ENCODE measurements at places on chromosomes 4 and X.

DNA sequence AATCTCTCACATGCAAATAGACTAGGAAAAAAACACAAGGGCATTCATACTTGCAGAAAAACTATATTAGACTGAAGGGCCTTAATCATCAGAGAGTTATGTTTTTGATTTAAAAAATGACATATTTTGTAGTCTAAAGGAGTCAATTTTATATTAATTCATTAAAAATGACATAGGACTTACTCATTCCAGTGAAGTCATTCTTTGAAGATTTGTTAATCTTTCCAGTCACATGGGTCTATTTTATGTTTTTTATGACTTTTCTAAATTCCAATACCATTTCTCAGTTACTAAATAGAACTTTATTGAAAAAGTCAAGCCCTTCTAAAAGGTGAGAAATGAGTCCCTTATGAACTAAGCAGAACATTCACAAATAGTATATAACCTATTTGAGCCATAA, 743.8 kb upstream of the INTU start:
- no peak for DNase-seq

GRCh38 chr4:153780876-153781275, 8.0 kb downstream of the SFRP2 start:
- no peak for DNase-seq

DNA sequence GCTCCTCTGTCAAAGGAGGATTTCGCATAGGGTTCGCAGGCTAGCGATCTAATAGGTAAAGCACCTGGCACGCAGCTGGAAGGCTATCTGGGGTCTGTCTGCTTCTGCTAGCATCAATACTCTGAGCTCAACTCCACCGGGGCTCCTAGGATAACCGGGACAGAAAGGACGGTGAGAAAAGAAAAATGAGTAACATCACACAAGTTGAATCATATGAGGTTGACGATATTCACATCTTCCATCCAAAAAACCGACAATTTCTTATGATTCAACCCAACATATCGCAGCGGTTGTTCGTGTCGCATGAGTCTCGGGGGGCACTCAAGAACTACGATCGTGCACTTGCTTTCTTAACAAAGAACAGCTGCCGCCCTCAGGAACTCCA, 1.8 kb downstream of the PROM1 start:
- no peak for DNase-seq

DNA sequence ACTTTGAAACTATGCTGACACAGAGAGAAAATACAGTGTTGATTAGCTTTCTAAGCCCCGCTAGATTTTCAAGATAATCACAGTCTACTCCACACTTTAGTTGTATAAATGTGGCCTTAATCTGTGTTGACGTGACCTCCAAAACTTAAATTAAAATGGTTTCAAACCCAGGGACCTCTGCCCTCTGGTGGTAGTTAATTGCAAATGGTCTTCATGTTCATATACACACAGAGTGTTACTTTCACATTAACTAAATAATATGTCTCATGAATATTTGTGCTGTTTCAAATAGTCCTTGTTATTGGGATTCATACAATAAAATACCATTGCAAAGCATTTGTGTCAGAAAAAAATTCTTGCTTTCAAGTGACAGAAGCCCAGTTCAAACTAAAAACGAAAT, 64.3 kb downstream of the TASL start:
- no peak for DNase-seq

DNA sequence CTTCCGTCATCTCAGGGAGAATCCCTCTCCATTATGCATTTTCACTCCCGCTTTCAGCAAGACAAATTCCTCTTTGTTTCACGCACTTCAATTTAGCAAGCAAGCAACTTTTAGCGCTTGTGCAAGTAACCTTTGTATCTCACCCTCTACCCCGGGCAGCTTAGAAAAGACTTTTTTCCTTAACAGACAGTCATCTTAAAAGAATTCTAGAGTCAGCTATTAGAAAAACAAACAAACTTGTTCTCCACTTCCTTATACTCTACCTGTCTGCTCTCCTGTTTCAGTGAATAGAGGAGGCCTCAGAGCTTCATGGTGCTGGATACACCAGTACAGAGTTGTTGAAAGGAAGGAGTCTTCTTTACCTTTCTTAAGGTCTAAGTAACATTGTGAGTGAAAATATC, 12.1 kb downstream of the TIGD2 start:
- DNase-seq, result no peak

GRCh38 chrX:2723286-2723879, 28.5 kb upstream of the XG start:
- DNase-seq, result no peak

DNA sequence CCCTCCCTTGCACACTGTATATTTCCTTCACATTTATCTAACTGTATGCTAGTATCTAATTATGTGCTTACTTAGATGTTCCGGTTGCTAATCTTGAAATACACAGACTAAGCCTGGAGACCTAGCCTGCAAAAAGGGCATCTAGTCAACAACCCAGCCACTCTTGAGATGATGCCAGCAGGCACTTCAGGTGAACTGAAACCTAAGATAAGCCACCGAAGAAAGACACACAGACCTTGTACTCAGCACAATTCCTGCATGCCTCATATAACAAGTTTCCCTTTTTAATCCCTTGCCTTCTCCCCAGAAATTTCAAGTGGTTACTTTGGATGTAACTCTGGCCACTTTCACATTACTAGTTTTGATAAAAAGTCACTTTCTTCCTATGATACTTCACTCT, 2506.6 kb downstream of the ARAP2 start:
- no peak for DNase-seq

DNA sequence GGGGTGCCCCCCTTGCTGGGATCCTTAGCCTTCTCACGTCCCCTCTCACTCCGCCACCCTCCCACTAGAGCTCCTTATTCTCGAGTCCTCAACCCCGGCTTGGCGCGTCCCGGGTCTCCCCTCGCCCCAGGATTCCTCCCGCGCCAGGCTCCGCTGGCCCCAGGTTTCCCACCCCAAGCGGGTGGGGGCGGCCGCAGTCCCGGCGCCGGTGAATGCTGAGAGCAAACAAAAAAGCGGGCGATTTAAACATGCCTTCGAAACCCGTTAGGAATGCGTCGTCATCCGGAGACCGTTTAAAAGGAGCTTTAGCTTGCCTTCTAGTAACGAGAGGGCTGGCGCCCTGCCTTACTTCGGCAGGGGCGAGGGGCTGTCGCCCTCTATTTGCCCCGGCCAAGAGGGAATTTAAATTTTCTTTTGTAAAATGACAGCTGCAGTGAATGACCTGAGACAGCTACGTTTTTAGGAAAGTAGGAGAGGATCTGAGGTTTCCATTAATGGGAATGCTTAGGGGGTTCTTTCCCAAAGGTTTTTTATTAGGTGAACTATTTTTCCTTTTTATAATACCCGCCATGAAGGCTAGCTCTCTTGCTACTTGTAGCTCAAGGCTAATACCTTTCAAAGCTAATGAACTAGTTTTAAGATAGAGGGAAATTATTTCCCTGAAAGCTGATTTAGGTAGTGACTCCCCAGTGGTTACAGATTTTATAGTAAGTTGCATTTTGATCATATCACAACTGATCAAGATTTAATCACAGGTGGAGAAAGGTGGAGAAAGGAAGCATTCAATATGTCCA, 3.1 kb downstream of the JADE1 start:
- no peak for DNase-seq

- no peak for DNase-seq
Observed at GRCh38 chrX:30577362-30577991, at the start of gene TASL. TSS of gene TASL (minus strand) at chrX:30577766. CDS start at chrX:30560355, 17,411 bp downstream.

GRCh38 chrX:20729416-20729815, 462.7 kb upstream of the RPS6KA3 start:
- no peak for DNase-seq

- DNase-seq, result no peak
Observed at GRCh38 chrX:124720532-124720931, 374.2 kb downstream of the SH2D1A start.

DNA sequence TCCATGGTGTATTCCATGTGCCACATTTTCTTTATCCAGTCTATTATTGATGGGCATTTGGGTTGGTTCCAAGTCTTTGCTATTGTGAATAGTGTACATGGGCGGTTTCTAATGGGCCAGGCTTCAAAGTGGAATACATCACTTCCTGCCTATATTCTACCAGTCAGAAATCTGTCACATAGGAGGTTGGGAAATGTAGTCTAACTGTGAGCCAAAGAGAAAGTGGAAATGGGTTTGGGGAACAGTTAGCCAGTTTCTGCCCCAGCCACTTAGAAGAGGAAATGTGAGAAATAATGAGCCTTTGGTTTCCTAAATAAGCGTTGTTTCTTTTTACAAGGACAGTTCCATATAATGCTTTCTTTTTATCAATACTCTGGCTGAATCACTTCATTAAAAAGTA, 85.1 kb upstream of the AP1S2 start:
- no peak for DNase-seq

DNA sequence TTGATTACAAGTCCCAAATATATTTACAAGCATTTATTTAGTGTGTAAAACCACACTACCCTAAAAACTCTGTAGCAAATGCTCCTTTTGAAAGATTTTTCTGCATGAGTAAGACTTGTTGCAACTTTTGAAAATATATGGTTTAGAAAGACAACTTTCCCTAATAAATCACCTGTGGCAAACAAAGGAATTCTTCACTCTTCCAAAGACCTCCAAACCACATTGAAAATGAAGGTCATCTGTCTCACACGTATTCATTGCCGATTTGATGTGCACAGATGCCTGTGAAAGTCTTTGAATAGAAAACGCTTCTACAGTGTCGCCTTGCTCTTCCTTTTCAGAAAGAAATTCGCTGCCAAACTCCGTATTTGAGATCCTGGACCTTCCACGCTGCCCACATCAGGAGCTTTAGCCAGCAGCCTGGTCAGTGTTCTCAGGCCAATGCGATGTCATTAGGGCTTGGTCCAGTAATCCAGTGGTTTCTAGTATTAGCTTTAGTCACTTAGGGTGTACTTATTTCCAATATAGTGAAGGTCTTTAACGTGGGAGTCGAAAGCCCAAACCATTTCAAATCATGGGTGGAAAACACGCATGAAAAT, 22.2 kb downstream of the SPINK2 start:
- DNase-seq, result no peak

- DNase-seq, result no peak
Observed at GRCh38 chr4:81631958-81632441, 160.3 kb upstream of the RASGEF1B start.

DNA sequence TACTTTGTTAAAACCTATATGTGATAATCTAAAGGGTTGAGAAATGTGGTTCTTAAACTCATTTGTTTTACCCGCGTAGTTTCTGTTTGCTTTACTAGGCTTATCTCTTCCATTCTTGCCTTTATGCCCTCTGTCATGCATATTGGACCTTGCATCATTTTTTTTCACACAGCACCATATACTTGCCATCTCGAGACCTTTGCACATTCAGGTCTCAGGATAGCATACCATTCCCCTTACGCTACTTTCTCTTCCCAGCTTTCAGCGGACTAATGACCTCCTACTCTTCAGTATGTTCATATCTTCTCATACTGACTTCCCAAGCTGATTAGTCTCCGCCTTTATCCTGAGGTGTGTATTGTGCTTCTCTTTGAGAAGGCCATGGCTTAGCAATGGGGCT, 40.5 kb downstream of the USP38 start:
- DNase-seq, result no peak

GRCh38 chrX:24838629-24839028, 144.9 kb downstream of the POLA1 start:
- no peak for DNase-seq

DNA sequence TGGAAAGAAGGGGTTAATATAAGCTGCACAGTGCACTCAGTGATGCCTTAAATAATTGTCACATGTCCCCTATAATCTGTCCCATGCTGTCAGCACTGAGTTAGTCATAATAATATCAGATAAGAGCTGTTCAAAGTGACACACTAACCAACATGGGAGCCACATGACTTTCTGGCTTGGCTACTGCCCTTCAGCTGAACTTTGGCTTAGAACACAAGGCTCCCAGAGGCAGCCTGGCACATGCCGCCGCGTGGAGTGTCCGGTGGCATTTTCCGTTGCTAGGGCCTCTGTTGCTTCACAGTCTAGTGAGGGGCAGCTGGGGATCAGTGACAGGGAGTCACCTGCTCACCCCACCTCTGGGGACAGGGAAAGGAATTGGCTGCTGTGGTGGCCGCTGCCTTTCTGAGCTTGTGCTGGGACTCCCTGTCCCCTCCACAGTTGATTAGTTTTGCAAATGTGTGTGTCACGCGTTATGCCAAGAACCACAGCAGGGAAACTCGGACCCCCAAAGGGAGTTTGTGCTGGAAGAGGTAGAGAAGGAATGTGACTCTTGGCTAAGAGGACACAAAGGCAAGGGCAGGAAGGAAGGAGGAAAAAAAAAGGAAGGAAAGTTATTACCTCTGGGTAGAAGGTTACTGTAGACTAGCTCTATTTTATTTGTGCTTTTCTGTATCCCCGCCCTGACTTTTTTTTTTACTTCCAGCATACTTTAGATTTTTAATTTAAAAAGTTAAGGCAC, 41.1 kb upstream of the PPARGC1A start:
- no peak for DNase-seq

- DNase-seq, result no peak
Observed at GRCh38 chrX:50629774-50630173, 159.1 kb upstream of the DGKK start.

- no peak for DNase-seq
Observed at GRCh38 chr4:100981447-100982204, 365.7 kb downstream of the PPP3CA start.

DNA sequence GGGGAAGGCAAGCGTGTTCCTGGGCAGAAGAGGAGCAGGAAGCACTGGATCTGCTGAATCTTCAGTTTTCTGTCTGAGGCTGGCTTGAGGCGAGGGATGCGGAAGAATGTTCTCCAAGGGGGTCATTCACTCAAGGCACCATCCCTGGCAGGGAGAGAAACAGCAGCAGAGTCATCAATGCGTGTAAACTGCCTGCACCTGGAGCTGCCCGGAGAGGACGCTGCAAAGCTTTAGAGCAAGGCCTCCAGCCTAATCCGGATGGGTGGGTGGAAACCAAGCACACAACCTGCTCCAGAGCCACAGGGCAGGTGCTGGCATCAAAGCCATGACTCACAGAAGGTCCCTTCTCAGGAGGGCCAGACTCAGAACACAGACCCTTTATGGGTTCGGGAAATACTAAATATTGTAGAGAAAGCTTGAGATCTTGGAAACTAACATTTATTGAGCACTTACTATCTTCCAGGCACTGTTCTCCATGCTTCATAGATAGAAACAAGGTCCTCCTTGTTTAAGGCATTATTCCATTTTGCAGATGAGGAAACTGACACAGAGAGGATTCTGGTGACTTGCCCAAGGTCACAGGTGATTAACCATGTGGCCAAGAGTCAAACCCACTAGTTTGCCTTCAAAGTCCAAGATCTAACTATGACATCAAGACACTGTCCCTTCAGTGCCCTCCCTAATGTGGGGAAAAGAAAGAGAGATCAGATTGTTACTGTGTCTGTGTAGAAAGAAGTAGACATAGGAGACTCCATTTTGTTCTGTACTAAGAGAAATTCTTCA, 7.7 kb downstream of the PROM1 start:
- no peak for DNase-seq

GRCh38 chrX:13341491-13342101, 21.7 kb upstream of the ATXN3L start:
- no peak for DNase-seq

Data from stimulated activated CD8-positive, alpha-beta memory T cell treated with anti-CD3 and anti-CD28 coated beads, Interleukin-7, amount 100 ng/mL, for 1 hour (primary cell).